ENCODE measurements at places on chromosomes 12 and 14.
A peak's percentile ranks its signal among the peaks of the same experiment; 100 is the strongest.

DNA sequence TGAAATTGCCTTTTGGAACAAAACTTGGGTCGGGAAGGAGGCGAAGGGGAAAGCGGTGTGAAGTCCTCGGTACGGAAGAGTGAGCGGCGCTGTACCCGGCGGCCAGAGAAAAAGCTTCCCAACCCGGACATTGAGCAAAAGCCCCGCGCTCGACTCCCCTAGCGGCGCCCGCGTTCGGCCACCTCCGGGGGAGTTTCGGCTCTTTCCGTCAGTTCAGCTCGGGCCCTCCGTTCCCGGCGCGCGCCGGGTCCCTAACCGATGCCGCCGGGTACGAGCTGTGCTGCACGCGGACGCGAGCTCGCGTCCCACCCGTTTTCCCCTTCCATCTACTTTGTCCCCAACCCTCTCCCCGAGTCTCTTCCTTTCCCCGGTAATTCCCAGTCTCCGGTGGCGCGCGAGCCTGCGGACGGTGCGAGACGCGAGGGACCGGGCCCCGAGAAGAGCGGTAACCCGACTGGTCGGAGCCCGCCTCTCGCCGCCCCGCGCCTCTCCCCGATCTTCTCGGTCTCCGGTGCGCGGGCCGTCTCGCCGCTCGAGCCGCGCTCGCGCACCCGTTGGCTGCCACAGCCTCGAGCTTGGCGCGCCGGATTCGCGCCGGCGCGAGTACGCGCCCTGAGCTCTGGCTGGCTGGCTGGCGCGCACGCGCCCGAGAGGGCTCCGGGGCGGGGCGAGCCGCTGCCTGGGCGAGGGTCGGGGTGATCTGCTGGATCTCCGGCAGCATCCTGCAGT lies 446 bp upstream of the SPATS2 start:
- peak; percentile 92 for DNase-seq

GRCh38 chr12:106281056-106281782 lies 21.3 kb upstream of the TCP11L2 start:
- DNase-seq, result no peak

DNA sequence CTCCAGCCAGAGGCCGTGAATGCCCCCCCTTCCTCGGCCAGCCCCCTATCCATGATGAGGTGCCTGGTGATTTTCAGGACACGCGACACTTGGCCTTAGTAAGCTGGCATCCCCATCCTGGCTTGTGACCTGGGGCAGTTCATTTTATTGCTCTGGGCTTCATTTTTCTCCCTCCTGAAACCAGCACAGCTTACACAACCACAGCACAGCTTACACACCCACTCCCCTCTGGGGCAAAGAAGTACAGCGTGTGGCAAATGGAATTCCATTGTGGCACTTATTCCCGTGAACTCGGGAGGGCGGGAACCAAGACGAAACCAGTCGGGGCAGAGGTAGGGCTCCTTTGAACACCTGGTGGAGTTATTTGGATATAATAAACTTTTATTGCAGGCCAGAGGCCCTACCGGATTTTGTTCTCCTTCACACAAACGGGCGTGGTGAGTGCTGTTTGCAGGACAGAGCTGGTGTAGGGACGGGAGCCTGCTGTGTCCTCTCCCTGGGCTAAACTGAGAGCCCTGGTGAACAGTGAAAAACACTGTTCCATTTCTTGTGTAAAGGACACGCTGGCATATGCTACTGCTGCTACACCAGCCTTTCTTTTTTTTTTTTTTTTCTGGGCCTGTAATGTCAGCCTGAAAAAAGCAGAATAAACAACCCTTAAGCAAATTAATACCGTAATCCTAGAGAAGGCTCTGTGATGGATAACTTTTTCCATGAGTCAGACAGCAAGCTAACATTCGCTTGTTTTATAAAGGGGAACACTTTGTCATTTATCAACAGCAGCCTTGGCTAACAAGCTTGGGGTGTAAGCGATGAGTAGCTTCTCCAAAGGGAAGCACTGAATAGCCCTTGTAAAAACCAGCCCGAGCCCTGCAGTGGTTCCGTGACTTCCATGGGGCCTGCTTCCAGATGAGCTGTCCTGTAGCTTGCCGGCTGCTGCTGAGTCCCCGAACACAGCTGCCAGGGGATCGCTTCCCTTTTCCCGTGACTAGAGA lies 29.3 kb downstream of the CD9 start:
- peak; percentile 90 for DNase-seq

- DNase-seq, result no peak
Measured at GRCh38 chr12:26632756-26633155, 200.2 kb downstream of the ITPR2 start.

- peak; percentile 75 for DNase-seq
Measured at GRCh38 chr14:52395728-52396127, 81.6 kb downstream of the PTGER2 start.

GRCh38 chr14:56562883-56563282 lies 16.7 kb upstream of the TMEM260 start:
- no peak for DNase-seq

DNA sequence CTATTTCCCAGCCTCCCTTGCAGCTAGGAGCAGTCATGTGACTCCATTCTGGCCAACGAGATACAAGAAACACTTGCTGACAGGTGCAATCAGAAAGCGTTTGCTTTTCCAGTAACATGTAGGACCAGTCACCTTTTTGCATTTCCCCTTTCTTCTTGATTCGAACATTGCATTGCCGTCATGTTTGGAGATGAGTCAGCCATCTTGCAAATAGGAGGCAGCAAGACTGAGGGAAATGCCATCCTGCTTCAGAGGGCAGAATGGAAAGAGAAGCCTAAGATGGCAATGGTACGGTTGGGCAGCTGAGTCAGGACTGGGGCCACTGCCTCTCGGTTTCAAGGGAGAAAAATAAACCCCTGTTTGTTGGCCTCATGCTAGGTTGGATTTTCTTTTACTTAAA lies 34.5 kb upstream of the GPR132 start:
- DNase-seq, result peak; percentile 60

DNA sequence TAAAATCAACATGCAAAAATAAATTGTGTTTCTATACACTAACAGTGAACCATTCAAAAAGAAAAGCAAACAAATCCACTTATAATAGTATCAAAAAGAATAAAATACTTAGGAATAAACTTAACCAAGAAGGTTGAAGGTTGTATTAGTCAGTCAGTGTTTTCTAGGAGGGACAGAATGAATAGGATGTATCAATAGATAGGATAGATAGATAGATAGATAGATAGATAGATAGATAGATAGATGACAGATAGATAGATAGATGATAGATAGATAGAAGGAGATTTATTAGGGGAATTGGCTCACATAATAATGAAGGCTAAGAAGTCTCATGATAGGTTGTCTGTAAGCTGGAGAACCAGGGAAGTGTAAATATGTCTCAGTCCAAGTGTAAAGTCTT lies 37.2 kb upstream of the MON2 start:
- DNase-seq, result no peak

DNA sequence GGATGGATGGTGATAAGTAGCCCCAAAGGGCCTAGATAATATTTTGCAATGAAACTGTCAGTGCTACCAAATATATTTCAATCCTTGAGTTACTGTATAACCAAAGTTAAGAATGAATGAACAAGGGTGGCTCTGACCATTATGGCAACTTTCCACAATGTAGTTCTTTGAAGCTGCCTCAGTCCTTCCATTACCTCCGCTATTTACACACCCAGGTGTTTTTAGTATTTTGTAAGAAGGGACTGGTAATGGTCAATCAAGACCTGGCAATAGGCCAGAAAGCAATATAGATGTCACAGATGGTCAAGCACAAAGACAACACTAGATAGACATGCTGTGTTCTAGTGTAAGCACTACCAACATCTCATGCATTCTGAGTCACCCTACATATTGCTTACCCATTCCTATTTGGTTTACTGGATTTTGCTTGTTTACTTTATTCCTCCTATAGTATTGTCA lies 16.3 kb downstream of the DUSP16 start:
- DNase-seq, result no peak

- DNase-seq, result no peak
Measured at GRCh38 chr12:4242595-4242994, 31.0 kb upstream of the CCND2 start.

DNA sequence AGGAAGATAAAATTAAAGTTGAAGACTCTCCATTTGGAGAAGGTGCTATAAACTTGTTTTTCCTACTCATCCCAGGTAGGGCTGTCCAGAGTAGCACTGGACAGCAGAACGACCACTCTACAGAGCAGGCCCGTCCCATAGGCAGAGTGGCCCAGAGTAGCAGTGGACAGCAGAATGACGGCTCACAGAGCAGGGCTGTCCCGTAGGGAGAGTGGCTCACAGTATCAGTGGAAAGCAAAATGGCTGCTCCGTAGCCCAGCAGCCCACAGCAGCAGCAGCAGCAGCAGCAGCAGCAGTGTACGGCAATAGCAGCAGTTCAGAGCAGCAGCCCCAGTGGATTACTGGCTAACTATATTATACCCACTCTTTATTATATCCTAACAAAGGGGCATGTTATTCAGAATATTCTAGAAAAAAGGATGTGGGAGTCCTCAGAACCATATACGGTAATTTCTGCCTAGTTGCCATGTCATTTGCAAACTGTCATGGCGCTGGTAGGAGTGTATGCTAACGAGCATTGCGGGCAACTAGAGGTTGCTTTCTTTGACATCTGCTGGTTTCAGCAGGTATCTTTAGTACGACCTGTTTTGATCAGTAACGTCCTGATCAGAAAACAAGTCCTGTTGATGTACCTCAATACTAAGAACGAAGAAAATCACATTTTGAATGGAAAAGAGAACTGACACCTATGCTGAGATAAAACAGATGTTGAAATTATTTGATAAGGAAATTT lies 567.3 kb downstream of the SLC16A7 start:
- no peak for DNase-seq

DNA sequence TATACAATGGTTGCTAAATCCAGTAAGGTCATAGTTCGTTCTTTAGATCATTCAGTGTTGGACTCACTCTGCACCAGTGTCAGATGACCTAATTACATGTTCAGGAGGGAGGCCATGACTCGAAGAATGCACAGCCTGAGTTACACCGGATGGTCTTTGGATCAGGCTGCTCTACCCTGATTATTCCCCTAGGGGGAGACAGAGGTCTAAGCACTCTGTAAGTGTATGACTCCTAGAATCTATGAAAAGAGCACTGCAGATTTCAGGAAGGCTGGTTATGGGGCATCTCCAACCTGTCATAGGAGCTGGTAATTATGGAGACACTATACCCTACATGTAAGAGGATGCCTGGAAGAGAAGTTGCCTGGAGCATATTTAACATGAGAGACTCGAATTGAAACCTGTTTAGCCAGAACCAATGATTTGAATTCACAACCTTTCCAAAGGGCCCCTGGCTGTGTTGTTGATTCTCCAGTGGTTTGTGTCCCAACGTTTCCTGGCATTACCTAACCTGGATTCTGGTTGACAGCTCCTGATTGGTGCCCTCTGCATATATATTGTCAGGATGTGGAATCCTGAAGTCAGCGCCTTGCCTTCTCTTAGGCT lies at the start of gene MUCL1:
Gene MUCL1, plus strand, starts transcription at position 584 of the 606 bp plus-strand sequence. CDS start 67 bp downstream, outside the sequence.
- DNase-seq, result peak; percentile 85

GRCh38 chr12:65510007-65510406 lies 231.5 kb downstream of the MSRB3 start:
- no peak for DNase-seq

DNA sequence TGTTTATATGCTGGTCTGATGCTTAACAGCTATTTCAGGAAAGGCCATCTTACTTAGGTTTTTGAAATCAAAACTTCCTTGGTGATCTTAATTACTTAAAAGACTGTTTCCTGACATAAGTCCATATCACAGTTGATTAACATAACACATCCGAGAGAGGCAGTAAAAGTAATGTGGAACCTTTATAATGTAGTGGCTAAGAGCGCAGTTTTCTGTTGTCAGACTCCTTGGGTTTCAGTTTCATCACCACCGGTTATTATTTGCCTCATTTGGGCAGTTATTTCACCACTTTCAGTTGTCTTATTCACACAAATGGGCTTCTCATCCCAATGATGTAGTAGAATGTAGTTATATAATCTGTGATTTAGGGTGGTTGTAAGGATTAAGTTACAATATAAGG lies 30.9 kb downstream of the TBC1D15 start:
- DNase-seq, result peak; percentile 39

- DNase-seq, result no peak
Measured at GRCh38 chr12:51632623-51633022, 41.6 kb downstream of the SCN8A start.

DNA sequence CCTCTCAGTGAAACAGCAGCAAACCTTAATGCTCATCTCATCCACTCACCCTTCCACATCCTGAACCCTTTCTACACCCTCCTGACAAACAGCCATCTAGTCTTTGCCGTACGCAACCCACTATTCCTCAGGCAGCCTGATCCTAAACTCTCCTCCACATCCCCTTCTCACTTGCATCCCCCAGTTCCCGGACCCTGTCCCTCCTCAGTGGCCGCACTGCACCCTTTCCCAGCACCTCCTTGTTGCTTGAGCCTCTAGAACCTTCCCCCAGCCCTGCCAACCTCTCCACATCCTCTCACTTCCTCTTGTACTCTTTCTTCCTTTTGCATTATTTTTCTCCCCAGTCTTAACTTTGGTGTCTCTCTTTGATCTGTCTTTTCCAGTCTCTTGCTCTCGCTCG lies 42.9 kb downstream of the IQSEC3 start:
- no peak for DNase-seq

GRCh38 chr12:66258011-66258410 lies 44.3 kb upstream of the HELB start:
- no peak for DNase-seq

DNA sequence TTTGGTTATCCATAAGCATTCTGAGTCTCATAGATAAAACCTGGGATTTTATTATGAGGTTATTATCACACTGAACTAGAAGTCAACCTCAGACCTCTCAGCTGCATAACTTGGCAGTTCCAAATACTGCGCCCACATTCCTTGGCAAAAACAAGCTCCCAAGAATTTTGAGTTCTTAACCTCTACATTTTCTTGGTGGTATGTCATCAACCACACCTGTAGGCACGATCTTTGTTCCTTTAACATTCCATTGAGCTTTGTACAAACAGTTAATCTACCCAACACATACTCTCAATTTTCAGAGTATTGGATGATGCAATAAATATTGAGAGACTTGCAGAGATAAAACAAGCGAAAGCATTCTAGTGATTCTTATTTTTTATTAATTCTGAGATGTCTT lies 371.8 kb upstream of the PRICKLE1 start:
- no peak for DNase-seq
